H1 (cell line): ENCODE measurements at places on chromosomes 4 and X. TPM values are rescaled to one million over a fixed set of nuclear protein-coding genes. Genes with fewer than 3 reads are reported as not detected.

TRIM61 gene
- total RNA-seq: 4.1 and 5.0 TPM in 2 replicates

S100P gene
- not detected in 2 replicates for total RNA-seq

AKAP4 gene
- not detected in 2 replicates for total RNA-seq

MRFAP1L1 gene
- total RNA-seq: 54.3 TPM in 2 replicates

FGFBP1 gene
- total RNA-seq: 0.20 and 0.38 TPM in 2 replicates

HOPX gene
- not detected in 2 replicates for total RNA-seq

MTNR1A gene
- total RNA-seq: 0.45 and 0.50 TPM in 2 replicates

SYP gene
- total RNA-seq: 10.2 and 10.8 TPM in 2 replicates

GRCh38 chr4:82652062-82652461 lies 90.3 kb upstream of the TMEM150C start:
- no peak for DNase-seq
- no peak overlapping the region for H3K27ac ChIP-seq
- H3K36me3 ChIP-seq: no peaks in the 10 kb centered on the region
- H3K4me1 ChIP-seq: no peaks in the 10 kb centered on the region

- DNase-seq: no peak
- H3K4me3 ChIP-seq: no peak overlapping the region
- H3K27me3 ChIP-seq: no peaks in the 10 kb centered on the region
- H3K27ac ChIP-seq: no peak overlapping the region
- no peaks in the 10 kb centered on the region for H3K36me3 ChIP-seq
Measured at GRCh38 chr4:31692399-31692940, 972.3 kb downstream of the PCDH7 start.

DNA sequence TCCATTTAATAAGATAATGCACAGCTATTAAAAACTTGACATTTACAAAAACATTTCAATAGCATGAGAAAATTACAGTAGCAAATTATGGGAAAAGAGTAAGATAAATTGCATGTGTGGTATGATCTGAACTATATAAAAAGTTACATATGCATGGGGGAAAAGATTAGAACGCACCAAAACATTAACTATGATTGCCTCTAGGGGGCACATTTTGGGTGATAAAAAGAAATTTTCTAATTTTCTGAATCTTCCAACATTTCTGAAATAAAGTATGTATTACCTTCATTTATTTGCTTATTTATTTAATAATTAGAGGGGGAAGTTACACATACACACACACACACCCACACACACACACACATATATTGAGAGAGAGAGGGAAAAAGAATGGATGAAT lies 19.6 kb upstream of the KDM5C start:
- H3K36me3 ChIP-seq: no peaks in the 10 kb centered on the region
- DNase-seq: no peak
- no peaks in the 10 kb centered on the region for H3K4me1 ChIP-seq

GRCh38 chr4:55074386-55074785 lies 51.0 kb downstream of the KDR start:
- DNase-seq: no peak
- no peak overlapping the region for H3K4me3 ChIP-seq
- no peaks in the 10 kb centered on the region; the same call in 1 of the 2 replicates for H3K4me1 ChIP-seq
- no peak overlapping the region for H3K27ac ChIP-seq
- peaks cover 5% of the 10 kb centered on the region for H3K36me3 ChIP-seq

GRCh38 chr4:137740141-137740540 lies 207.8 kb upstream of the PCDH18 start:
- DNase-seq: no peak
- H3K27ac ChIP-seq: no peak overlapping the region

- H3K27ac ChIP-seq: no peak overlapping the region
- no peak for DNase-seq
- no peak overlapping the region for H3K4me3 ChIP-seq
- no peaks in the 10 kb centered on the region for H3K36me3 ChIP-seq
- H3K4me1 ChIP-seq: no peaks in the 10 kb centered on the region
- H3K27me3 ChIP-seq: no peaks in the 10 kb centered on the region
Measured at GRCh38 chr4:90084967-90085295, 42.3 kb upstream of the CCSER1 start.

GRCh38 chr4:102219129-102219528 lies 126.2 kb downstream of the SLC39A8 start:
- no peaks in the 10 kb centered on the region for H3K4me1 ChIP-seq
- no peak overlapping the region for H3K27ac ChIP-seq
- H3K36me3 ChIP-seq: no peaks in the 10 kb centered on the region
- no peak overlapping the region for H3K4me3 ChIP-seq
- no peaks in the 10 kb centered on the region for H3K27me3 ChIP-seq
- DNase-seq: no peak

GRCh38 chrX:8868906-8869305 lies 67.7 kb upstream of the FAM9A start:
- H3K4me1 ChIP-seq: peaks cover 6% of the 10 kb centered on the region; the same call in 1 of the 2 replicates
- peaks cover 2% of the 10 kb centered on the region for H3K27me3 ChIP-seq
- no peak overlapping the region for H3K4me3 ChIP-seq
- no peak for DNase-seq
- H3K36me3 ChIP-seq: no peaks in the 10 kb centered on the region
- H3K27ac ChIP-seq: no peak overlapping the region

- peak overlapping the region; percentile 64; the same call in 1 of the 2 replicates for H3K27ac ChIP-seq
- no peaks in the 10 kb centered on the region for H3K4me1 ChIP-seq
- peak overlapping the region; percentile 12; the same call in 1 of the 2 replicates for H3K4me3 ChIP-seq
- no peaks in the 10 kb centered on the region for H3K27me3 ChIP-seq
Measured at GRCh38 chr4:92270908-92271307, 32.9 kb upstream of the GRID2 start.
